ENCODE measurements at places on chromosomes 4 and X.

DNA sequence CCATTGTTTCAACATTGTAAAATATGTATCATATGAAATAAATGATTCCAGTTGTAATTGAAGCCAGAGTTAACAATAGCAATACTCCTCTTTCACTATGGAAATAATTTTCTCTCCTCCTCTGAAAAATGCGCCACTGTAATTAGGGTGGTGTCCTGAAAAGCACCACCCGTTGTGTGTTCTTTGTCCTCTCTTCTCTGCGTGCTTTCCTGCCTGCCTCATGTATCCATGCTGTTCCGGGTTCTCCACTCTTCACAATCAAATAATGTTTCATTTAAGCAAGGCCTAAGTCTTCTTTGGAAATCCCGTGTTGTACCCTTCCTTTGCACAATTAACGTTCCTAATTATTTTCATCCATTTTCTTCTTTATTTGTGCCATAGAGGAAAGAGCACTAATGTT, 293.3 kb downstream of the ADGRL3 start:
- DNase-seq, result no peak

DNA sequence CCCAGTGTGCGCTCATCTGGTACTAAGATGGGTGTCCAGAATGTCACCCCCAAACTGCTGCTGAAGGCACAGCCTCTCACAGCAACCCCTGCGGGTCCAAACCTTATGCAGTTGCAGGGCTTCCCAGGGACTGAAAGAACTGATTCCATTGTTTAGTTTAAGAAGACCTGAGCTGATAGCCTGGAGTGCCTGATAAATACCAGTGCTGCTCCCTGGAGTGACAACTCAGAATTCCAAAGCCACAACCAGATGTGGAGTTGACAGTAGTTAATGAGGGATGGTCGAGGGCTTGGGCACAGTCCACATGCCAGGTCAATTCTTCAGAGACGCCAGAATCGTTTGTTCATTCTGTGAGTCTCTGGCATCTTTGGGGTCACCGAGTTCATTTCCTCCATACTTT, 71.2 kb downstream of the LNX1 start:
- no peak for DNase-seq

- DNase-seq, result peak; percentile 21
Measured at GRCh38 chrX:23317799-23318724, 16.6 kb upstream of the PTCHD1 start.

GRCh38 chrX:69077895-69078455, 87.3 kb downstream of the PJA1 start:
- DNase-seq, result no peak

GRCh38 chr4:148926276-148927260, 484.4 kb upstream of the NR3C2 start:
- peak; percentile 7 for DNase-seq

- no peak for DNase-seq
Measured at GRCh38 chr4:1238676-1239000, 10.3 kb downstream of the CTBP1 start.

DNA sequence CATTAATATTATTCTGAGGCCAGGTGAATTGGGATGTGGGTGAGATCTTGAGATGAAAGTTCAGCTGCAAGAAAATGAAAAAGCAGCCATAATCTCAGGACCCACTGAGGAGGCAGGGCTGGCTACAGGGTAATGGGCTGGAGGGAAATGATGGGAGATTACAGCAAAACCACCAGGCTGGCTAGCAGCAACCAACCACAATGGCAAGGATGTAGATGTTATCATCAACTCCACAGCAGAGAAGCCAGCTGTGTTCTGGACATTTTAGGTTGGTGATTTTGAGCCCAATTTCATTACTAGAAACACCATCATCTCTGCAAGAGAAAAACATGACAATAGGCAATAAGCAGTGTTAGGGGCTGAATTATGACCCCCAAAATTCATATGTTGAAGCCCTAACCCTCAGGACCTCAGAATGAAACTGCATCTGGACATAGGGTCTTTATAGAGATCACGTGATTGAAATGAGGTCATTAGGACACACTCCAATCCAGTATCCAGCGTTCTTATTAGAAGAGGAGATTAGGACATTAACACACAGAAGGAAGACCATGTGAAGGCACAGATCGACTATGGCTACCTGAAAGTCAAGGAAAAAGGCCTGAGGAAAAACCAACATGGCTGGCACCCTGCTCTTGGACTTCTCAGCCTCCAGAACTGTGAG, 139.8 kb upstream of the KIT start:
- DNase-seq, result no peak

- no peak for DNase-seq
Measured at GRCh38 chrX:122439831-122440230, 744.2 kb upstream of the GRIA3 start.

DNA sequence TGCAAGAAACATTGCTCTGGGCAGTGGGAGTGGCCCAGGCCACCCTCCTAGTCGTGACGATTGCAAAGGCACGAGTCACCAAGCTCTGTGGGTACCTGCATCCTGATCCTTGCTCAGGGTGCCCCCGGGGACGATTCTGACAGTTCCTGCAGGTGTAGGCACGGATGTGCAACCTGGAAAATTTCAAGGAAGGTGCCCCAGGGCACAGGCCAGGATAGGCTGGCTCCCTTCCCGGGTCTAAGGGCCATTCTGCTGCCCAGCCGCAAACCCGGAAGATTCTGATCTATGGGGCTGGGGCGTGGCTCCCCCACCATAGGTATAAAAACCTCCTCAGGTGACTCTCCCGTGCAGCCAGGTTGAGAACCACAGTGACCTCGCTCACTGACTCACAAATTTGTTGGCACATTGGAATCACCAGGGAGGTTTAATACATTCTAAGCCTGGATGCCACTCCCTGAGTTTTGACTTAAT, 228.5 kb downstream of the PTTG2 start:
- peak; percentile 52 for DNase-seq

- no peak for DNase-seq
Measured at GRCh38 chr4:140702096-140702757, 54.0 kb downstream of the TBC1D9 start.

DNA sequence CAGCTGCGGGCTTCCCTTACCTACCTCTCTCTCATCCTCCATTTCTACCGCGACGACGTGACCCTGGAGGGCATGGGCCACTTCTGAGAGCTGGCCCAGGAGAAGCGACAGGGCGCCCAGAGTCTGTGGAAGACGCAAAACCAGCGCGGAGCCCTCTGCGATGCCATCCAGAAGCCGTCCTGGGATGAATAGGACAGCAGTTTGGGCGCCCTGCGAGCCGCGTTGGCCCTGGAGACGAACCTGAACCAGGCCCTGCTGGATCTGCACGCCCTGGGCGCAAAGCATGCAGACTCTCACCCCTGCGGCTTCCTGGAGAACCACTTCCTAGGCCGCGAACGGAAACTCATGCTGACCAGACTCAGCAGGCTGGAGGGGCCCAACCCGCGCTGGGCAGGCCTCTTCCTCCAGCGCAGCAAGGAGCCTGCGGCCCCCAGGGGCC, 52.7 kb upstream of the TMPRSS11F start:
- no peak for DNase-seq

- no peak for DNase-seq
Measured at GRCh38 chr4:2046031-2046961, 12.8 kb upstream of the NAT8L start.
